ENCODE measurements at places on chromosomes 16 and 17.

GRCh38 chr16:57826706-57827625 lies 24.7 kb upstream of the KIFC3 start:
- DNase-seq = peak; percentile 34

DNA sequence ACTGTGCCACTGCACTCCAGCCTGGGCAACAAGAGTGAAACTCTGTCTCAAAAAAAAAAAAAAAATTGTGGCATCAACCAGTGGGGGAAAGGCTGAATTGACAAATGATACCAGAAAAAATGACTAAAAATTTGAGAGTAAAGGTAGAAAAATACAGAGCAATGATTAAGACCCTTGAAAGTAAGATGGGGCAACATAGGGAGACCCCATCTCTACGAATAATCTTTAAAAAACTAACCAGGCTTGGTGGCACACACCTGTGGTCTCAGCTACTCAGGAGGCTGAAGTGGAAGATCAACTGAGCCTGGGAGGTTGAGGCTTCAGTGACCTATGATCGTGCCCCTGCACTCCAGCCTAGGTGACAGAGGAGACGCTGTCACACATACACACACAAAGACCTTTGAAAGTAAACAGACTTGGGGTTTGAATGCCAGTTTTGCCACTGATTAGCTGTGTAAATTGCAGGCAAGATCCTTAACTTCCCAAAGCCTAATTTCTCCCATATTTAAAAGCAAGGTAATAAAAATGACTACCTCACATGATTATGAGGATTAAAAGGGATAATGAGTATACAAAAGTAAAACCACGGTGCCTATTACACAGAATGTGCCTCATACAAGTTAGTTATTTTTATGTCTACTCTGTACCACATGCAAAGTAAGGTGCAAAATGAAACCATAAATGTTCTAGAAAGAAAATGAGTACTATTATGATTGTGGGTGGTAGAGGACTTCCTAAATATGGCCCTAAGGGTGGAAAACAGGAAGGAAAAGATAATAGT lies 21.7 kb upstream of the PAFAH1B1 start:
- DNase-seq = no peak

DNA sequence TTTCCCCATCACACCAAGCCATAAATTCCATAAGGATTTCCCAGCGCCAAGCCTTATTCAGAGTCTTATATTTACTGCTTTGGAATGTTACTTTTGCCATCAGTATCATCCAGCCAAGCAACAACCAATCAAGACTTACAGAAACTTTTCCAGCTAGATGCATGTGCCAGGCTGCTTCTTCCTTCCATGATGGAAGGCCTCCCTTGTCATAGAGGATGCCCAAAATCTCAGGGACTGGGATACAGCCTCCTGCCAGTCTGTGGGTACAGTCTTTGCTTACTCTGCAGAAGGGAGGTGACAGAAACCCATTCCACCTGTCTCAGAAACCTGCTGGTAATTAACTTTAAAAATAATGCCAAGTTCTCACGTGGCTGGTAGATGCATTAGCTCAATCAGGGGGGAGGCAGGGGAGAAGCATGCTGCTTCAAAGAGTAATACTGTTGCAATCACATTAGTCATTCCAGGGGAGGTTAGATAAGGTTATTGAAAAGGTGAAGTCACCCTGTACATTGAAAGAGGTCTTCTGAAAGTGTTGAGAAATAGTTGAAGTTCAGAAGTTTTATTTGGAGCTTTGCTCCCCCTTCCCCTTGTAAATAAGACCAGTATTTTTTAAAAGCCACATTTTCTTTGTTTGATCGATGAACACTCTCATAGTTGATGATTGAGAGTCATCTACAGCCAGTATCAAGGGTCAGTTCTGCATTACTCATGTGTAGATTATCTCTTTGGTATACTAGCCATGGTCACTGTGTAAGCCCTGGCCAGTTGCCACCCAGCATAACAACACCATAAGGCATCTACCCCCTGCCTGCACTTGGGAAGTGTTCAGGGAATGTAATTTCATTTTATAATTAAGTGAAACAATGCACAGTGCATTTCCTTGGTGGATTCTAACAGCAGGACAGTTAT lies 22.2 kb downstream of the HLF start:
- peak; percentile 75 for DNase-seq

- DNase-seq = no peak
Measured at GRCh38 chr16:17723531-17724134, 252.9 kb upstream of the XYLT1 start.

GRCh38 chr17:60145006-60145935 lies 4.5 kb upstream of the CA4 start:
- DNase-seq = no peak

- no peak for DNase-seq
Measured at GRCh38 chr17:75249564-75249963, 11.8 kb downstream of the GGA3 start.

- DNase-seq = peak; percentile 89
Measured at GRCh38 chr16:57029161-57030160, 40.1 kb downstream of the NLRC5 start.

DNA sequence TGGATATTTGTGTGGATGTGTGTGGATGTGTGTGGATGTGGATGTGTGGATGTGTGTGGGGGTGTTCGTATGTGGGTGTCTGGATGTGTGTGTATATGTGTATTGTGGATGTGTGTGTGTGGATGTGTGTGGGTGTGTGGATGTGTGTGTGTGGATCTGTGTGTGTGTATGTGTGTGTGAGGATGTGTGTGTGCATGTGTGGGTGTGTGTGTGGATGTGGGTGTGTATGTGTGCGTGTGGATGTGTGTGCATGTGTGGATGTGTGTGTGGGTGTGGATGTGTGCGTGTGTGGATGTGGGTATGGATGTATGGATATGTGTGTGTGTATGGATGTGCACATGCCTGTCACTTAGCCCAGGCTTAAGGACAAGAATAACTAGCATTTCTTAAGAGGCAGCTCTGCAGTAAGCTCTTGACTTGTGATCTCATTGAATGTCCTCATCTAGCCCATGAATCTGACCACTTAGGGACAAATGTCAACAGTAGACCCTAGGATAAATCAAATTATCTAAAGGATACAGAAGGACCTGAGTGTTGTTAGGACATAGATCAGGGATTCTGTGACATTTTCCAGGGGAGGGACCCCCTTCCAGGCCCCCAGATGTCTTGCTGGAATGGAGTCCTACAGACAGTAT lies 83.5 kb downstream of the BMERB1 start:
- DNase-seq = no peak

- DNase-seq = peak; percentile 56
Measured at GRCh38 chr17:35866341-35866950, 2.2 kb downstream of the HEATR9 start.

Data from iris pigment epithelial cell (primary cell).